ENCODE measurements at places on chromosomes 2 and 18.

- H3K36me3 ChIP-seq, result no peaks in the 10 kb centered on the region
- H3K4me1 ChIP-seq, result peaks cover 6% of the 10 kb centered on the region
- H3K4me3 ChIP-seq, result no peak overlapping the region
- no peak overlapping the region for H3K27ac ChIP-seq
- H3K27me3 ChIP-seq, result no peaks in the 10 kb centered on the region
Observed at GRCh38 chr2:195535911-195536522, 121.0 kb upstream of the SLC39A10 start.

GRCh38 chr18:58624011-58624410 lies 4.9 kb downstream of the ALPK2 start:
- H3K4me1 ChIP-seq, result peaks cover 5% of the 10 kb centered on the region
- DNase-seq, result no peak
- no peak overlapping the region for H3K4me3 ChIP-seq
- H3K27me3 ChIP-seq, result peaks cover 6% of the 10 kb centered on the region
- no peak overlapping the region for H3K27ac ChIP-seq

DNA sequence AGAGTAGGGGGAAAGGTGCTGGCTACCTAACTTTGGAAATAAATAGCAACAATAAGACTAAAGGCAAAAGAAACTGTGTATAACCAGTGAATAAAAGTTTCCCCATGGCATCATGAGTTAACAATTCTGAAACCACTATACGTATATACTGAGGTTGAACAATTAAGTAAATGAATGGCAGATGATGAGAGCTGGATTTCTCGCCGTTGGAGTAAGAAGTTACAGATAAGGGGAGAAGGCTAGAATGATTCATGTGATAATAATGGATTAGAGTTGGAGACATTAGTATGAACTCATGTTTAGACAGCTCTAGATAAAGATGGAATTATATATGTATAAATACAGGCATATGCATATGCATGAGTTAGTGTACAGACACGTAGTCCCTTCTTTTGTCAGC lies 152.7 kb downstream of the UBR3 start:
- H3K4me1 ChIP-seq, result no peaks in the 10 kb centered on the region
- H3K4me3 ChIP-seq, result no peak overlapping the region
- no peaks in the 10 kb centered on the region for H3K27me3 ChIP-seq
- H3K27ac ChIP-seq, result no peak overlapping the region
- peaks cover 4% of the 10 kb centered on the region for H3K36me3 ChIP-seq
- peak; percentile 11 for DNase-seq

GRCh38 chr2:233627331-233628025 lies 8.8 kb upstream of the UGT1A10 start:
- H3K36me3 ChIP-seq, result no peaks in the 10 kb centered on the region
- H3K4me1 ChIP-seq, result no peaks in the 10 kb centered on the region
- DNase-seq, result no peak
- no peak overlapping the region for H3K27ac ChIP-seq

- DNase-seq, result peak; percentile 51
- no peak overlapping the region for H3K4me3 ChIP-seq
- no peaks in the 10 kb centered on the region for H3K27me3 ChIP-seq
- H3K27ac ChIP-seq, result no peak overlapping the region
Observed at GRCh38 chr18:27599202-27599829, 414.2 kb upstream of the CHST9 start.
